LHCN-M2 (cell line): ENCODE measurements at places on chromosomes 13 and 19. TPM values are rescaled to one million over a fixed set of nuclear protein-coding genes. Genes with fewer than 3 reads are reported as not detected.

Gene PRDX2
- 101 and 124 TPM in 2 replicates for total RNA-seq

Gene ERICH6B
- total RNA-seq = not detected in 2 replicates

DNA sequence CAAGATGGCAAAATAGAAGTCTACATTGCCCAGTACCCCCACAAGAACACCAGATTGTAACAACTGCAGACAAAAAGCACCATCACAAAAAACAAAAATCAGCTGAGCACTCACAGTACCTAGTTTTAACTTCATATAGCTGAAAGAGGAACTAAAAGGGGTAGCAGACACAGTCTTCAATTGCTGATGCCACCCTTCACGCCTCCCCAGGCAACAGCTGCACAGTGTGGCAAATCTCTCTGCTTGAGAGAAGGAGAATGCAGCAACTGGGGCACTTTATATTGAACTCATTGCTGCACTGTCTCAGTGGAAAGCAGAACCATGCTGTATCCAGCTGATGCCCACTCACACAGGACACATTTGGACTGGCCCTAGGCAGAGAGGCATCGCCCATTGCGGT lies 2714.5 kb upstream of the PCDH20 start:
- peak; percentile 1 for DNase-seq

DNA sequence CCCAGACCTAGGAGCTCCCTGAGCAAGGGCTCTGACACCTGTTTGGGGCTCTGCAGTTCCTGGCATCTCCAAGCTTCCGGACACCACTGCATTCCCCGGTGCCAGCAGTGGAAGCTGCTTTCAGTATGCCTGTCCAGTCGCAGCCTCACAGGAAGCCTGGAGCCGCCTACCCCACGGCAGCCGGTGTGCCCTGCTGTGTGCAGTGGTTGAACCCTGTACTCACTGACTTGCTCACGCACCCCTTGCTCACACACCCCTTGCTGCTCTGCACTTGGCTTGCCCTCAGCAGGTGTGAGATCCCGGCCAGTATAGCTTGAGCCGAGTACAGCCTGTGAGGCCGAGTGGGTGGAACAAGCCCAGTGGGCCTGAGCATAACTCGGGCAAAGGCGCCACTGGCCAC lies 70.3 kb downstream of the PIBF1 start:
- DNase-seq = no peak

DNA sequence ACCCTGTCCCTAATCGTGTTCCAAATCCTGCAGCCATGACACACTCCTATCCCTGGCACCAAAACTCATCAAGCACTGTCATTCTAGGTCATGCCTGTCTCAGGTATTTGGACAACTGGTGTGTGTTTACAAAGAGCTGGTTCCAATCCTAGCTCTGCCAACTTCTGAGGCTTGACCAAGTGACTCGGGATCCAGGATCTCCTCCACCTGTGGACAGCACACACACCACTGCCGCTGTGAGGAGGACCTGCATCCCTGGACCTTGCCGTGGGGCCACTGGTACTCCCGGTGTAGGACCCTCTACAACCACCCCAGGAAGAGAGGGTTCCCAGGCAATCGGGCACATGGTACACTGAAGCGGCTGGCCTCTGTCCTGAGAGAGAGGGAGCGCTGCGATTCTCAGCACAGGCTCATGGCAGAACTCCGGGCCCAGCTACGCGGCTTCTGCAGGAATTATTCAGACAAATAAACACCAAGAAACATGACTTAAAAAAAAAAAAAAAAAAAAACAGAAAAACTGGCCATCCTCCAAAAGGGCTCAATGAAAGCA lies 20.4 kb downstream of the MLLT1 start:
- no peak for DNase-seq

DNA sequence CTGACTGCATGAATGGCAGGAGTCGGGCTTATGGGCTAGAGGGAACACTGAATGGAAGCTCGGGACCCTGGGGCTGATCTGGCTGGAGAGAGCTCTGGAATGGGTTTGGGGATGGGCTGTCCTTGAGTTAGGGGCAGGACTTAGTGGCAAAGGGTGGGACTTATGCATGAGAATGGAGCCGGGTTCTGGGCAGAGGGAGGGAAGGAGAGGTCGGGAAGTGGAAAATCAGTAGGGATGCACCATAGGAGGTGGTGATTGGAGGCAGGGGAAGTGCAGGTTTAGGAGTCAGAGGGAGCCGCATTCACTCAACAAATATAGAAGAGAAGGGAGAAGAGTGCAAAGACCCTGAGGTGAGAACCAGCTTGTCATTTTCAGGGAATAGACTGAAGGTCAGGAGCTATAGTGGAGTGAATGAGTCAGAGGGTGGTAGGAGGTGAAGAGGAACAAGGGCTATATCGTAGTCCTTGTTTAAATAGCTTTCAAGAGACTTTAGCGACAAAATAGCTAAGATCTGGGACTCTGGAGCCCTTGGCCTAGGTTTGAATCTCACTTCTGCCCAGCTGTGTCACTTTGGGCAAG lies 748 bp downstream of the RAB4B start:
- peak; percentile 15 for DNase-seq

Gene SLITRK5
- 0.11 and 0.13 TPM in 2 replicates for total RNA-seq

- DNase-seq = no peak
Observed at GRCh38 chr13:20623000-20623399, 56.0 kb downstream of the IFT88 start.

DNA sequence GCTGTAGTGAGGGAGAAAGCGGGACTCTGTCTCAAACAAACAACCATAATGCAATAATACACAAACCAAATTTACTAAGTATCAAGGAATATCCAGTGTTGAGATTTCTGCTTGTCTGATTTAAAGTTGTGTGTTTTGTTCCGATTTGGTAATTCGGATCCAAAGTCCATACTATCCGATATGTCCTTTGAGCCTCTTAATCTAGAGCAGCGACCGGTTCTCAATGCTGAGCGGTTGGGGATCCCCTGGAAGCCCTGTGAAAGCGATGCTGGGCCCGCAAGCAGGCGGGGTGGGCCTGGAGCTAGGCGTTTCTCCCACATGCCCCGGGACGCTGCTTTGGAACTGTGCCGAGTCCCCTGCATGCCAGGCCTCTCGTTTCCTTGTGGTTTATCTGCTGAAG lies 20.2 kb downstream of the C19orf44 start:
- DNase-seq = no peak

DNA sequence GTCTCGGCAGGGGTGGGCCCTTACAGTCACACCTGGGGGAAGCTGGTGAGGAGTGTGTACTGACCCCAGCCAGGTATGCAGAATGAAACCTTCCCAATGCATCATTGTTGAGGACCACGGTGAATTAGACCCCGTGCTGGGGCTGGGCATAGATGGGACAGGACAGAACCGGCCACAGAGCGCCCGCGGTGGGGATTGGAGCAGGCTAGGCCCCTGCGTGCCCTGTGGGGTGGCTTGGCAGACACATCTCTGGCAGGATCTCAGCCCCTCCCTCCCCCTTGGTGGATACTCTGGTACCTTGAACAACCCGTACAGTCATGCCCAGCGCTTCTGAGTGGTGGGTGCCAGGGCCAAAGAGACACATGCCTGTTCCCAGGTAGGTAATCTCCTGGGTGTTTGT lies 200.6 kb downstream of the TEX29 start:
- no peak for DNase-seq

DNA sequence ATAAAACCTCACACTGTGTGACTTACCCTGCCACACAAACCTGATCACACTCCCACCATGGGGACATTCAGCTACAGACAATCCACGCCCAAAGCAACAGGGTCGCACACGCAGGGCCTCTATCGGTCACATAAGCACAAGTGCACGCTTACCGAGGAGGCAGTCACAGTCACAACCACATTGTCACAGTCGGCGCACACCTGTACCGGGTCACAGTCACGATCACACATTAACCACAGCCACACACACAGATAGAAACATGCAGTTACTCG lies 579 bp downstream of the ZNF566 start:
- peak; percentile 5 for DNase-seq

Gene CLEC17A
- not detected in 2 replicates for total RNA-seq

DNA sequence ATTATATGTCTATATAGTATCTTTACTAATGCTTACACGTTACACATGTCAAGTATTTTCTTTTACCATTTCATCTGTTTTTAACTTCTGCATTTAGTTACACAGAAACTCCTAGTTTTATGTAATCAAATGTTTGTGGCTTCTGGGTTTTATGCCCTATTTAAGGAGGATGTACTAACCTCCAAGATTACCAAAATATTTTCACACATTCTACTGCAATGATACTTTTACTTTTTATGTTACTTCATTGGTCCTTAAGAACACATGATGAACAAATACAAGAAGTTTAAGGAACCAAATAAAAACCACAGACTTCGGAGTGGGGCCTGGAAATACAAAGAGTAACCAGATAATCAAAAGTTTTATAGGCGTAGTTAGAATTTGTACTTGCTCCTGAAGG lies 37.2 kb downstream of the ZC3H13 start:
- DNase-seq = no peak

- DNase-seq = no peak
Observed at GRCh38 chr19:15671891-15672579, 852 bp upstream of the CYP4F12 start.

DNA sequence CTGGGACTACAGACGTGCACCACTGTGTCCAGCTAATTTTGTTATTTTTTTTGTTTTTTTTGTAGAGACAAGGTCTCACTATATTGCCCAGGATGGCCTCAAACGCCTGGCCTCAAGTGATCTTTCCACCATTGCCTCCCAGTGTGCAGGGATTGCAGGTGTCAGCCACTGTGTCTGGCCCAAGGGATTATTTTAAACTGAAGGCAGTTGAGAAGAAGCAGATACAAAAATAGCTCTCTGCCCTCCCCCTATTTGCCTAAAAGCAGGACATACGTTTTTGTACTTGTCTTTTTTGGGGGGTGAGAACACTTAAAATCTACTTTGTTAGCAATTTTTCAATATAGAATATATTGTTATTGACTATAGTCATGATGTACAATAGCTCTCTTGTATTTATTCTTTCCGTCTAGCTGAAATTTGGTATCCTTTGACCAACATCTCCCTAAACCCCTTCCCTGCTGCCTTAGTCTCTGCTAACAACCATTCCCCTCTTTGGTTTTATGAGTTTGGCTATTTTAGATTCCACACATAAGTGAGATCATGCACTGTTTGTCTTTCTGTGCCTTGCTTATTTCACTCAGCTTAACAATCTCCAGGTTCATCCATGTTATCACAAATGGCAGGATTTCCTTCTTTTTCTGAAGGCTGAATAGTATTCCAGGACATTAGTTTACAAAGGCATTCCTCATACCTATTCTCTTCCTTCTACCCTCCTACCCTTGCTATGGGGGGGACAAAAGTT lies 34.9 kb downstream of the ADGRE3 start:
- no peak for DNase-seq

Gene CEACAM7
- not detected in 2 replicates for total RNA-seq

- no peak for DNase-seq
Observed at GRCh38 chr13:53012707-53013106, 15.9 kb upstream of the OLFM4 start.

DNA sequence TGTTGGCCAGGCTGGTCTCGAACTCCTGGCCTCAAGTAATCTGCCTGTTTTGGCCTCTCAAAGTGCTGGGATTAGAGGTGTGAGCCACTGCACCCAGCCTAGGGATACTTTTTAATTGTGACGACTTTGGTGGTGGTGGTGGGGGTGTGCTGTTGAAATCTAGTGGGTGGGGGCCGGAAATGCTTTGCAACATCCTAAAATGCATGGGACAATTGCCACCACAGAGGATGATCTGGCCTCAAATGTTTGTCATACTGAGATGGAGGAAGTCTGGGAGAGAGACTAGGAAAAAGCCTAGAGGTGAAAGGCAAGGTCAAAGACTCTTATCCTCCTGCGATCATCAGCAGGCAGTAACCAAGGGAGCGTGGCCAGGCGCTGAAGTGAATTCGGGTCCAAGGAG lies 1.4 kb downstream of the NWD1 start:
- no peak for DNase-seq

Gene IGFL2
- total RNA-seq = not detected in 2 replicates

GRCh38 chr19:39969681-39970424 lies 1.1 kb upstream of the PSMC4 start:
- DNase-seq = no peak

DNA sequence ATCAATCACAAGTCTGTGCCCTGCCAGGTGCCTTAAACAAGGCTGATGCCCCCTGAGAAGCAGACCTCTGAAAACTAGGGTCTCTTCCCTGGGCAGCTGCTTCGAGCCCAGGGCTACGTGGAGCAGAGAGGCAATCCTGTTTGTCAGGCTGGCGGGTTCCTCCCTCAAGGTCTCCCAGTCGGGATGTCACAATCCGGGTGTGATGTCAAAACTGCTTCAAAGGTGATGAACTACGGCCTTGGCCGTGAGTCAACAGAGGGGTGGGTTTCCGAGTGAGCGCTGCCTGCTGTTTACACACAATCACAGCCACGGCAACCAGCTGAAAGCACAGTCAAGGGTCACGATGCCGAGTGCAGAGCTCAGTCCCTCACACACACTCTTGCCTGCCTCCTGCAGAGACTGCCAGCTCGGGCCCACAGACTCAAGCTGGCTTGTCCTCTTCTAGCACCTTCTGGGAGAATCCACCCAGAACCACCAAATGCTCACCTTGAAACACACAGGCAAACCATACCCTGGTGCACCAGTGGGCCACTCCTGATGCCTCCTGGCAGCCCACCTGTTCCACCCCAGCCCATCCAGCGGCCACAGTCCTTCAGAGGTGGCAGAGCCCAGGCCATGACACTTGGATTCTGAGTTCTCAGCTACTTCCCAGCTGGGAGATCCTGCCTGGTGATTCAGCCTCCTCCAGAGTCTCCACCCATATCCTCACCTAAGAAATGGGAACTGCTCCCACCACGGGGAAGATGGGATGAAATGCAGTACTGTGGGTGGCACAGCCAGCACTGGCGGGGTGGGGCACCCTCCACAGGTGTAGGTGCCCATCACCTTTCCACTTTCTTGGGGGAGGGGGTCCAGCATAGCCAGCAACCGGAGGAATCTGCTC lies 6.8 kb downstream of the ELL start:
- DNase-seq = no peak

Gene NUCB1
- total RNA-seq = 213 and 221 TPM in 2 replicates

DNA sequence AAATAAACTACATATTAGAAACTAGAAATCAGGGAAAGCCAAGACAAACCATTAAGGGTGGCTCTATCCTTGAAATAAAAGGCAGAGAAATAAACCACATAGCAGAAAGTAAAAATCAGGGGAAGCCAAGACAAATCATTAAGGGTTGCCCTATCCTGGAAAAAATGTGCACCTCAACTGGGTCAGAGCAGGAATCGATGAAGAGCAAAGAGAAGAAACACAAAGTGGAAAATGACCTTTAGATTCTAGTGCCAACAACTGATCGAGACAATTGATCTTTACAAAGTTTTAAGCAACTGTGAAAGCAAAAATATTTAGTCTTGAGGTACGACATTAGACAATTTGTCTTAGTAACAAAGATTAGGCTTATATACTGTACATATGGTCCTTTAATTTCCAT lies 26.6 kb downstream of the KLF12 start:
- DNase-seq = no peak

Gene PSPN
- total RNA-seq = 0.69 and 0.90 TPM in 2 replicates

Gene ATP4B
- not detected in 2 replicates for total RNA-seq

- no peak for DNase-seq
Observed at GRCh38 chr19:17086120-17086519, 10.5 kb downstream of the MYO9B start.

DNA sequence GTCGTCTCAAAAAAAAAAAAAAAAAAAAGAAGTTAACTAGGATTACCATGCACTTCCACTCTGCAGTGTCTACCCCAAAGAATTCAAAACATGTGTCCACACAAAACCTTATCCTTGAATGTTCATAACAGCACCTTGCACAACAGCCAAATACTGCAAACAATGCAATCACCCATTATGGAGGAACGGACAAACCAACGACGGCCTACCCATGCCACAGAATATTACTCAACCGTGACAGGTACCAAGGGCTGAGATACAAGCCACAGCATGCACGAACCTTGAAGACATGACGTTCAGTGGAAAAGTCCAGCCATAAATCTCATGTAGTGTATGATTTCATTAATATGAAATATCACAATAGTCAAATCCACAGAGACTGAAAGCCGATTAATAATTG lies 3.0 kb upstream of the SHISA7 start:
- DNase-seq = no peak
